ENCODE measurements at places on chromosomes 3 and 15.

- DNase-seq, result no peak
Measured at GRCh38 chr3:38601956-38602550, 47.4 kb downstream of the SCN5A start.

DNA sequence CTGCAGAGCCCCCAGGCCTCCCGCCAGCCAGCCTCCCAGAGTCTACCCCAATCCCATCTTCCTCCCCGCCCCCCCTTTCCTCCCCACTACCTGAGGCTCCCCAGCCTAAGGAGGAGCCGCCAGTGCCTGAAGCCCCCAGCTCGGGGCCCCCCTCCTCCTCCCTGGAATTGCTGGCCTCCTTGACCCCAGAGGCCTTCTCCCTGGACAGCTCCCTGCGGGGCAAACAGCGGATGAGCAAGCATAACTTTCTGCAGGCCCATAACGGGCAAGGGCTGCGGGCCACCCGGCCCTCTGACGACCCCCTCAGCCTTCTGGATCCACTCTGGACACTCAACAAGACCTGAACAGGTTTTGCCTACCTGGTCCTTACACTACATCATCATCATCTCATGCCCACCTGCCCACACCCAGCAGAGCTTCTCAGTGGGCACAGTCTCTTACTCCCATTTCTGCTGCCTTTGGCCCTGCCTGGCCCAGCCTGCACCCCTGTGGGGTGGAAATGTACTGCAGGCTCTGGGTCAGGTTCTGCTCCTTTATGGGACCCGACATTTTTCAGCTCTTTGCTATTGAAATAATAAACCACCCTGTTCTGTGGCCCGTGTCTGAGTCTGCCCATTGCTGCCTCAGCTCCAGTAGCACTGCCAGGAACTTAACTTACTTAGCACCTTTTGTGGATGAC lies 32.2 kb downstream of the PTPN23 start:
- no peak for DNase-seq

GRCh38 chr3:197269024-197269423 lies 29.4 kb downstream of the DLG1 start:
- no peak for DNase-seq

DNA sequence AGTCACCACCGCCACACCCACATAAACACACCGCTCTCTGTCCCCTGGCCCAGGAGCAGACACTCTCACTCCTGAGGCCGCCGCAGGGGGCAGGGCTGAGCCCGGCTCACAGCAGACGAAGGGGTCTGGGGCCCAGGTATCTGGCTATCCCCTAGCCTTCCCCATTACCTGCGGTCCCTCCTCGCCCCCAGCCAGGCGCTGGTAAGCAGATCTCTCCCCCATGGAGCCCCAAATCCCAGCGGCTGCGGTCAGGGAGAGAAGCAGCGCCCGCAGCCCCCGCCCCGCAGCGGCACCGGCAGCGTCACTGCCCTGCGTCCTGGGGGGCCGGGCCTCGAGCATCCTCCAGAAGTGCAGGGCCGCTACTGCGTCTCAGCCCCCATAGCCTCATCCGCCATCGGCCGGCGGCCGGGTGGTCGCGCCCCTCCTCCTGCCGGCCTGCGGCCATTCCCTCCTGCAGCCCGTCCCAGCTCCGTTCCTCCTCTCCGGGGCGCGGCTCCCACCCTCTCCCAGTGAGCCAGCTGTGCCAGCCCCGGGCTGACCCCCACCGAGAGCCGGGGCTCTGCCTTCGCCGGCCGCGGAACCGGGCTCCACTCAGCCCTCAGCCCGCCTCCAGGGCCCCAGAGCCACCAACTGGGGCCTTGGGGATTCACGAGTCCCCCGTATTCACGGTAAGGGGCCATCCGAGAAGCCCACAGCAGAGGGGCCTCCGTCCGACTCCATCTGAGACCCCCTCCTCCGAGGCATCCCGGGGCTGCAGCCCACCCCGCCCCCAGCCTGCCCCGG lies 13.1 kb downstream of the TNK2 start:
- DNase-seq, result peak; percentile 75

DNA sequence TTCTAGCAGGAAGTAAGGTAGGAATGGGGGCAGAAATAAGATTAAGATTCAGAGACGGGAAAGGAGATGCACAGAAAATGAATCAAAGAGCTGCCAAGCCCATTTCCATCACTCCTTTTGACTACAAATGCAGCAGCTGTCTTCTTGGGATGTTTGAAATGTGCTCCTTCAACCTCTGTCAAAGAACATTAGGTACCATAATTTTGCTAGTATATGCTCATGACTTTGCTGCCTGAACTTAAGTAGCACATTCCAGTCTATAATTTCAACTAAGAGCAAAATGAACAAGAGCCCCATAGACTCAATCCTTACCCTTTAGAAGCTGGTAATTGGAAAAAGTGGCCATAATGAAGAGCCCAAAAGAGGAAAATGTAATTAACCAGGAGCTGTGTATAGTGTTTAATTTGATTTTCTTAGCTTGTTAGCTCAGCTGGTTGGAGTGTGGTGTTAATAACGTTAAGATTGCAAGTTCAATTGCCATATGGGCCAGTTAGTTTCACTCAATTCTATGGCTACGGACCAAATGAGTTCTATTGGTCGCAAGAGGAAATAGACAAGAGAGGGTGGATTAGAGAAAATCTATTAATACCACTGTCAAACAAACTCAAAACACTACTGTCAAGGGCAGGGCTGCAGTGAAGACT lies 349.9 kb downstream of the ZBBX start:
- DNase-seq, result peak; percentile 47

GRCh38 chr3:111720681-111721380 lies 125.7 kb upstream of the ZBED2 start:
- DNase-seq, result no peak

DNA sequence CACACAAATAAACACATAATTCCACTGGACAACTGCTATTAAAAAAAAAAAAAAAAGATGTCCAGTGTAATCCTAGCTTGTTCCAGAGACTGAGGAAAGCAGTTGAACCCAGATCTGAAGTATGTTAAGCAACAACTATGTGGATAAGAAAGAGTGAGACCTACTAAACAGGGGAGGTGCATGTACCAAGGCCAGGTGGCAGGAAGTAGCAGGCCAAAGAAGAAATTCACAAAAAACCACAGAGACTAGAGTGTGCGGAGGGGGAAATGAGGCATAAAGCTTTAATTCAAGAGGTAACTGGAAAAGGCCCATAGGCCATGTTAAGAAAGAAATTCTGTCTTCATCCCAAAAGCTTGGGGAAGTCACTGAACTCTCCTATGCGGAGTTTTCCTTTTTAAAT lies 490.0 kb downstream of the NAALADL2 start:
- DNase-seq, result no peak

GRCh38 chr3:63067999-63068645 lies 192.9 kb upstream of the CADPS start:
- DNase-seq, result no peak

- no peak for DNase-seq
Measured at GRCh38 chr15:52493968-52494367, 34.7 kb downstream of the MYO5A start.

DNA sequence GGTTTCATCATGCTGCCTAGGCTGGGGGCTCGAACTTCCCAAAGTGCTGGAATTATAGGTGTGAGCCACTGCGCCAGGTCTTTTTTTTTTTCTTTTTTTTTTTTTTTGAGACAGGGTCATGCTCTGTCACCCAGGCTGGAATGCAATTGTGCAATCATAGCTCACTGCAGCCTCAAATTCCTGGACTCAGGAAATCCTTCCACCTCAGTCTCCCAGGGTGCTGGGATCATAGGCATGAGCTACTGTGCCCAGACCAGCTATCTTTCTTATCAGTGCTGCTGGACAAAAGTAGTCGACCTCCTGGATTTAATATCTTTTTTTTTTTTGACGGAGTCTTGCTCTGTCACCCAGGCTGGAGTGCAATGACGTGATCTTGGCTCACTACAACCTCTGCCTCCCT lies 60.8 kb downstream of the TFDP2 start:
- DNase-seq, result no peak

- no peak for DNase-seq
Measured at GRCh38 chr15:25787855-25788520, 75.1 kb downstream of the ATP10A start.

DNA sequence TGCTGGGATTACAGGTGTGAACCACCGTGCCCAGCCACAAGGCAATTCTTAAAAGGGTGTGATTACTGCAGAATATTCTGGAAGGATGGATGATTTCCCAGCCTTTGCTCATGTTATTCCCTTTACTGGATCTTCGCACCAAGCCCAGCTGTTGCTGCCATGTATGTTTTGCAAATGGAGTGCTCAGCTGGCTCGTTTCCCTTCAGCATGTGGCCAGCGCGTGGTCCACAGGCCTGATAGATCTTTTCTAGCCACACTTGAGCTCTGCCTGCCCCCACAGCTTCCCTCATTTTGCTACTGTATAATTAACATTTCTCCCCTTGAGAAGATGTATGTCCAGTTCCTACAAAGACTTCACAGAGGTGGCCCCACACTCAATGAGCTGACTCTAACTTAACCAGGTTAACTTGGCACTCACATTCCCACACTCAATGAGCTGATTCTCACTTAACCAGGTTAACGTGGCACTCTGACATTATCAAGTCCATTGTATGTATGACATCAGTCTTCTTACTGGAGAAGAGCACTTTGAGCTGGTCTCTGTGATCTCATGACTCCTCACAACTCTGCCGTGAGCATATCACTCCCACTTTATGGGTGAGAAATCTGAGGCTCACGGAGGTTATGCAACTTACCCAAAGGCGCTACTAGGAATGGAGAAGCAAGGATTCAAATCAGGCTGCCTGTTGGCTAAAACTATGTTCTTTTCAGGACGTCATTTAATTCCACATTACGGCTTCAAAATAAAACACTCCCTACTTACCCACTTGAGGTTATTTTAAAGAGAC lies 49.2 kb downstream of the TM4SF4 start:
- DNase-seq, result no peak
